ENCODE measurements at places on chromosomes 4 and X.

- DNase-seq = no peak
These were observed 362.4 kb downstream of the MID1IP1 start for GRCh38 chrX:39163581-39164126.

DNA sequence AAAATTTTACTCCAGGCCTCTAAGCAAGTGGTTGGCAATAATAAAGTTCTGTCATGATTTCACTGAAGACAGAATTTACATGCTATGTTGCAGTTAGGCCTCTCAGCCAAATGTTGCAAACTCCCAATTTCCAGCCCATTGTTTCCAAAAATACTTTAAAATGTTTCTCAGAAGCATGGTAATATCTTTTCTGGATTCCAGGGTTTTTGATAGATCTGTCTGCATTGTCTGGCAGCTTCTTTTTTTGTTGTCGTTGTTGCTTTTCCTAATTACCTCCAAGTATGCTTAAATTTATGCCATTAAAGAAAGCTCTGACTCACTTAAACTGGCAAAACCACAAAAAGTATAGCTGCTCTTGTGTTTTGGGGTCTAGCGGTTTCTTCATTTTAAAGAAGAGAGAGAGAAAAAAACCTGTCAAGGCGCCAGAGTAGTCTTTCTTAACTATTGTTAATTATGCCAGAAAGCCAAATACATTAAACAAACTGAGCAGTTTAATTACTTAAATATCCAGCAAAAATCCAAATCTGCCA is 97.0 kb downstream of the AGTR2 start:
- DNase-seq = no peak

DNA sequence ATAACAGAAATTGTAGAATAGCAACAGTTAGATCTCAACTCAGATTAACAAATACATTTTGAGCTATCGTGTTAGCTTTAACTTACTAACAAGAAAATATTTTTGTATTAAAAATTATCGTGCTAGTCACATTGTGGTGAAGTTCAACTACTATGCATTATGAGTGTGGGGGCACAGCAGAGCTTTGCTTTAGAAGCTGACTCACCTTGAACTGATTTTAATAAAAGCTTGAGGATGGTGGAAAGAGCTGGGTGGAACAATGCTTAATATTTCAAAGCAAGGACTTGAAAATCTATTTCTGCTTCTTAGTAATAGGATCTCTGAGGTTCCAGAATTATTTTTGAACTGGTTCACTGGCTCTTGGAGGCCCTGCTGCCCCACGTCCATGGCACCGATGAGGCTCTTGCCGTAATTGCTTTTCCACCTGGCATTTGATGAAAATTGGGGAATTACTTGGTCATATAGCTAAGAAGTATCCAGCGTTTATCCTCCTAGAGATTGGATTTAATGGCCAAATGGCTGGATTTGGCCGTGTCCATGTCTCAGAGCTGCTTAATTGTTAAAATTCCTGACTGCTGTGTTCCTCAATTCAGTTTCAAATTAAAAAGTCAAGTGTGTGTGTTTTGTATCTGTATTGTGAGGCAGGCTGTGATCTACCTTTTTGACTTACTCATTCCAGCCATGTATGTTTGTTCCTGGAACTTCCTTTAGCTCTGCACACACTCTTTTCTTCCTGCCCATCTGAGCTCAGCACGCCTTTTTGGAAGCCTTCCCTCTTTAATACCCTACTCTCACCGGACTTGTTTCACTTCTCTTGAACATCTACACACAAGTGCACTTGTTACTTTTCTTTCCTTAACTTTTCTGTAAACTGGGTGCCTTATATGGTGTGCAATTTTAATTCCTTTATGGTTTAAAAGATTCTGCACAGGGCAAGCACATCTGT is 66.6 kb upstream of the LIMCH1 start:
- DNase-seq = peak; percentile 15

GRCh38 chr4:158667651-158668198 is 4.0 kb downstream of the C4orf46 start:
- no peak for DNase-seq

DNA sequence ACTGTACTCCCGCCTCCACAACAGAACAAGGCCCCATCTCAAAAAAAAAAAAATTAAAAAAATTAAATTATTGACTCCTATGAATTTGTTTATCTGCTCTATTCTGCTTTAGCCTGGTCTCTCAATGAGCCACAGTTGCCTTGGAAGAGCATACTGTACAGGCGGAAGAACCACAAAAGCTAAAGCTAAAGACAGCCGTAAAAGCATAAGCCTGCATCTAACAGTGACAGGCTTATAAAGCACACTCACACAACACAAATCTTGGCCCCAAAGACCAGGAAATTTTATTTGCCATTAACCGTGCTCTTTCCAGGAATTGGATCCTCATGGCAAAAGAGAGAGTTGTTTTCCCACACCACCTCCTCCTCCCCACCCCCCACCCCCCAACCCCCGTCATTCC is 53.5 kb upstream of the KLF3 start:
- DNase-seq = no peak

GRCh38 chrX:122591546-122591945 is 592.5 kb upstream of the GRIA3 start:
- no peak for DNase-seq

DNA sequence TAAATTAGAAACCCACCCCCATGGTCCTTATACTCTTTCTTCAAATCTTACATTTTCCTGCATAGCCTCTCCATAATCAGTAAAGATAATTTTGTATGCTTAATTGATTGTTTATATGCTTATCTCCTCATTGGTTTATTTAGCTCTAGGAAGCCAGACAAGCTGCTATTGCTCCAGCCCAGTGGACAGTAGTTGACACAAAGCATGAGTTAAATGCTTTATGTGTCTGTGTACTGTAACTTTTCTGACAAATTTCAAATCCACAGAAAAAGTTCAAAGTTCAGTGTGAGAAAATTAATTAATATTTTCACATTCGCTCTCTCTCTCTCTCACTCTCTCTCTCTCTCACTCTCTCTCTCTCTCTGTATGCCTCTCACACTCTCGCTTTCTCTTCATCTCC is 181.7 kb downstream of the GABRB1 start:
- DNase-seq = no peak

- no peak for DNase-seq
These were observed 329.5 kb downstream of the KCTD8 start for GRCh38 chr4:44118971-44119680.

GRCh38 chr4:174358829-174359228 is 75.1 kb downstream of the CEP44 start:
- DNase-seq = peak; percentile 55

- no peak for DNase-seq
These were observed 20.9 kb downstream of the SPATA18 start for GRCh38 chr4:52071791-52072546.

DNA sequence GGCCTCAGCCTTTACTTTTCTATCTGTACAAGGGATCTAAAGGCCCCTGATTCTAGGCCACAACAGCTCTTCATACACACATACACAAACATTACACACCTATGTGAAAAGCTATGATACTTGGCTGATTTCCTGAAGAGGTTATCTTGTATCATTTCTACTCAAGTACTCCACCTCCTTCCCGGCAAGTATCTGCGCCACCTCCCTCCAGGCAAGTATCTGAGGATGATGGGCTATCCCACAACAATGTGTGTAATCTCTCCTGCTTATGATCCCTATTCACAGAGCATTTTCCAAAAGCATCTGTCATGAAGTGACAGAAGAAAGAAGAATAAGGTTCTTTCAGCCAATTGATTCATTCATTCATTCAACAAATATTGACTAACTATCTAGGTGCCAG is 36.8 kb downstream of the AFAP1 start:
- no peak for DNase-seq

DNA sequence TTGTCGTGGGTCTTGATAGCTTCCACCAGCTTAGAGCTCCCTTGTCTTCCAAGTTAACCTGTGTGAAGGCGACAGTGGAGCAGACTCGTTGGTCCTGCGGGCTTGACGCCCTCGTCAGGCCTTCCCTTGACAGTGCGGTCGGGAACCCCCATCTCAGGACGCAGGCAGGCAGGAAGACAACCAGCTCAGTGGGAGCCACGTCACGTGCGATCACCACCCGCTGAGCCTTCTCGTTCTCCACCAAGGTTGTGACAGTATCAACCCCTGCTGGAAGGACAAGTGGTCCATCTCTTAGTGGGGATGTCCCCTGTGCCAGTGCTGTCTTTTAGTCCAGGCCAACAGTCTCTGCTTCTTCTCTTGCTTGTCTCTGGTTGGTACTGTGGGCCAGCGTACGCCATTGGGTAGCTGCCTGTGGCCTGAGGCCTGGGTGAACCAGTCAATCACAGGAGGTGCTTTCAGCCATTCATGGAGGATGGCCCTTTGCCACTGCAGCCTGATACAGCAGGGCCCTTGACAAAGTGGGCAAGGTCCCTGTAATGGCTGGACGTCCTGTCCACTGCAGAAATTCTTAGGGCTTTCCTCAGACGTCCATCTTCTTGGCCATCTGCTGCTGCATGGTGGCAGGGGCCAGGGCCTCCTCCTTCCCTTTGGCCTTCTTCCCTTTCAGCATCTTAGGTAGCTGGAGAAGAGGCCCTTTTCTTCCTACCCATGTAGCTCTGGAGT is 31.4 kb downstream of the RGS12 start:
- DNase-seq = no peak

DNA sequence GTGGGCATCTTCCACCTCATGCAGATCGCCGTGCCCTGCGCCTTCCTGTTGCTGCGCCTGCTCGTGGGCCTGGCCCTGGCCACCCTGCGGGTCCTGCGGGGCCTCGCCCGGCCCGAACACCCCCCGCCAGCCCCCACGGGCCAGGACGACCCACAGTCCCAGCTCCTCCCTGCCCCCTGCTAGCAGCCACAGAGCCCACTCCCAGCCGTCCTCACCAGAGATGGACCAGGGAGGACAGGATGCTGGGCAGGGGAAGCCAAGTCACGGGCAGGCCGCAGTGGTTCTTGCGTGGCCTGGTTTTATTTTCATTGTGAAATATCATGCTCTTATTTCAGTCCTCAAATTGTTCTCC is 15.1 kb downstream of the DGKQ start:
- no peak for DNase-seq

DNA sequence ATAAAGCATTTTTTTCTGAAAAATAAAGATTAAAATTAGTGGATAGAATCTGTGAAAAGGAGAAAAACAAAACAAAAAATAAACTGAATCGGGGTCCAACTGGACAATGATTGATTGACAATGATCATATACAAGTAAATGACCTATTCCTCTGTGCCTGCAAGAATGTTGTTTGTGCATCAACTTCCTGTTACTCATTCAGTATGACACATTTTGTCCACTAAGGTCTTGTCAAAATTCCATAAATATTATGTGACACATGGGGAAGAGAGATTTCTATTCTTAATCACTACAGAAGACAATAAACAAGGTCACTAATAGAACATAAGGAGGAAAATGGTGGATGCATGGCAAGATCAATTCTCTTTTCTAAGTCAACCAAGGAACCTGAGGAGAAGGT is 54.9 kb downstream of the F8 start:
- no peak for DNase-seq
